ENCODE measurements at places on chromosomes 2 and 18. TPM values are rescaled to one million over a fixed set of nuclear protein-coding genes. Genes with fewer than 3 reads are reported as not detected.
A peak's percentile ranks its signal among the peaks of the same experiment; 100 is the strongest.

STAT4 gene
- 83.0 TPM for total RNA-seq

MARCHF4 gene
- total RNA-seq, result not detected

CLEC4F gene
- total RNA-seq, result not detected

GLS gene
- 215 TPM for total RNA-seq

TMEM178A gene
- total RNA-seq, result 0.22 TPM

LDLRAD4 gene
- 52.7 TPM for total RNA-seq

AQP12B gene
- total RNA-seq, result not detected

RAB6C gene
- total RNA-seq, result not detected

KLHL30 gene
- not detected for total RNA-seq

RTP5 gene
- total RNA-seq, result 0.30 TPM

HOXD13 gene
- not detected for total RNA-seq

SEMA4F gene
- 6.8 TPM for total RNA-seq

ELOA2 gene
- not detected for total RNA-seq

ZEB2 gene
- total RNA-seq, result 13.4 TPM

CRYGD gene
- total RNA-seq, result not detected

RPS27A gene
- total RNA-seq, result 2,315 TPM

GRCh38 chr2:148994341-148994740 is 44.2 kb upstream of the LYPD6B start:
- no peak for DNase-seq

DNA sequence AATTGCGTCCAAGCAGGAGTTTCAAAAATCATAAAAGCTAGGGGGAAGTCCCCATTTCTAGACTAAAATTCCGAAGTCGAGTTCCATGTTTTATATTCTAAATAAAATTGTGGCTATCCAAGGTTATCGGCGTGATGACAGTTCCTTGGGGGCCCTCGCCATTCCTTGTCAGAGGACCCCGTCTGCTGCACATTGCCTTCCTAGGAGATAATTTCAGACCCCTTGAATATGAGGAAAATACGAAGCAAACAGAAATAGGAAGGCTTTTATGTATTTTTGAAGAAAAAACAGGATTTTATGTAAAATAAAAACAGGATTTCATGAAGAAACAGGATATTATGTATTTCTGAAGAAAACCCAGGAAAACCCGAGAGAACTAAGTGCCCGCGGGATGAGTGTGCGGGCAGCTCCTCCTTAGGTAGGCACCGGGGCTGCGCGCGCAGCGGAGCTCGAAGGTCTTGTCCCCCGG is 465 bp upstream of the PLEKHA3 start:
- no peak for DNase-seq

GRCh38 chr2:138485019-138485418 is 16.6 kb upstream of the SPOPL start:
- no peak for DNase-seq

GRCh38 chr2:235614900-235615712 is 121.3 kb downstream of the AGAP1 start:
- no peak for DNase-seq

DNA sequence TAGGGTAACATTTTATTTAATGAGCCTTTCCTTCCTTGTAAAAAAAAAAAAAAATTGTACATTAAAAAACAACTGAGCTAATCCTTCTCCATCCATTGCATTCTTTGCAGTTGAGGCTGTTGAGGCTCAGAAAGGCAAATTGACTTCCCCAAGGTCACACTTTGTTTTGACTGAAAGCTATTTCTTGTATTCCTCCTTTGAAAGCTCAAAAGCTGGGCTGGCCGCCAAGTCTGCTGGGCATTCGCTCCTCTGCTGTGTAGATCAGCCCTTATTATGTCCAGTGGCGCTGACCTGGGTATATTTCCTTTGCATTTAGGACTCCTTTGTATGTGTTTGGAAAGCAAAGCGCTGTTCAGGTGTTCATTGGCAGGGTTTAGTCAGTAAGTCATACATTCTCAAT is 44.0 kb downstream of the SGPP2 start:
- no peak for DNase-seq

DNA sequence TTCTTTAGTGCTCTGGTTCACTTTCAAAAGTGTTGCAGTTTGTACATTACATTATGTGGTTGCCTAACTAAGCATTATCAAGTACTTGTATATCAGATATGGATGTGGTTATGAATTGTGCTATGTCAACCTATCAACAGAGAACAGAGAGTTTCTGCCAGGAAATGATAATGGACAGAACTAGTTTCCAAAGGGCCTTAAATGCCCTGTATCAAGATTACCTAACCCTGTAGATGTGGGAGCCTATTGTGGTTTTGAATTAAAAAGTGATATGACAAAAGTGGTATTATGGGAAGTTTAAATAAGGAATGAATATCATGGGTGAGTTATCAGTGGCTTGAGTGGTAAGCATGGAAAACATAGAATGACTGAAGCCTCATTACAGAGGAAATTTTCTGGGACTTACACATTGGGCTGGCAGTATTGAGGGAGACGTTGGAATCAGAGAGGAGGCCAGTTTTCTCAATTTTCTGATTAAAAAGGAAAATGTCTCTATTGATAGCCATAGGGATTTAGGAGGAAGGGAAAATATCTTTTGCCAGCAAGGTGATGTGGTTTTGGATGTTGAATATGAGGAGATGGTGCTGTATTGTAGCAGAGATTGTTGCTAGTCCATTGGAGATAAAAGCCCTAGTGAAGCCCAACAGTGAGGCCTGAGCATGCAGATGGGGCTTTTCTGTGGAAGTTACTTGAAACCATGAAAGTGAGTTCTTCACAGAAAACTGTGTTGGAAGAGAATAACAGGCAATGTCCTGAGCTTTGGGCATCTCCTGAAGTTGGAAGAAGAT is 140.7 kb downstream of the TTC27 start:
- DNase-seq, result no peak

DNA sequence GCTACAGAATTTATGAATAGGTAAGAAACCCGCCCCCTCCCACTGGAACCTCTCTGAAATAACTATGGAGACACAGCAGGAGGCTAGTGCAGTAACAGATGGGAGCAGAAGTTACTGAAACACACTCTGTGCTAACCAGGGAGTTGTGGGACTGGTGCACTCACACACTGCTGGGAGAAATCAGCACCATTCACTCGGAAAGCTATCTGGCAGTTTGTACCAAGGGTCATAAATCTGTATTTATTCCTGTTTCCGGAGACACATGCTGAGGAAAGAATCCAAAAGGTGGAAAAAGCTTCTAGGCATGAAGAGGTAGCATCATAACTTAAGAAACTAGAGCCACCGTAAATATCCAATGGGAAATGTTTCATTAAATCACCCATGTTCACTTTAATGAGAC is 39.9 kb downstream of the TGFA start:
- DNase-seq, result no peak

DNA sequence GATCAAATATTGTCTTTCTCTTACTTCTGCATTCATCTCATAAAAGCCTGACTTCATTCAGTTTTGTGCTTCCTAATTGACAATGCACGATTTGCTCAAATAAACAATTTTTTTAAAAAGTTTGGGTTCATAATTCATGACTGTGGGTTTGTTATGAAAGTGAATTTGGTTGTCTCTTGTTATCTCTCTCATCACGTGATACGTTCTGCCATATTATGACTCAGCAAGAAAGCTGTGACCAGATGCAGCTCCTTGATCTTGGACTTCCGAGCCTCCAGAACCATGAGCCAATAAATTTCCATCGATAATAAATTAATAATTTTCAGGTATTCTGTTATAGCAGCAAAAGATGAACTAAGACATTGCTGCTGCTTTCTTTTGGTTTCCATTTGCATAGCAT is 156.5 kb upstream of the LRATD1 start:
- DNase-seq, result no peak

DNA sequence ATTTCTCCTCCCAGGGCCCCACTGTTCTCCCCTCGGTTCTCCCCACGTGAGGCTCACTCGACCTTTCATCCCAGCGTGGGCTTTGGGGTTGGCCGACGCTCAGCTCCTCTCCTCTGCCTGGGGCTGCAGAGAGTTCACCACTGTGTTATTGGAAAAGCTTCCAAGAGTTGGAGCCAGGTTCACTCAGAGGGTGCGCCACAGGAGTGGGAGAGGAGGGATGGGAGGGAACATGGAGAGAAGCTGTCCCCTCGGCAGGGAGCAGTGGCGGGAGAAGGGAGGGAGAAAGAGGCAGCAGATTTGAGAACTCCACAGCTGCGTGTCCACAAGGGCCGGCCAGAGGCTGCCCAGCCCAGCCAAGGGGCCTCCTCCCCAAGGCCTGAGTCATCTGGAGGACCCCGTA is 197.1 kb upstream of the SMAD2 start:
- no peak for DNase-seq

GRCh38 chr2:178908810-178909209 is 101.6 kb upstream of the TTN start:
- no peak for DNase-seq

GRCh38 chr2:231181860-231182512 is 16.4 kb upstream of the ARMC9 start:
- no peak for DNase-seq

DNA sequence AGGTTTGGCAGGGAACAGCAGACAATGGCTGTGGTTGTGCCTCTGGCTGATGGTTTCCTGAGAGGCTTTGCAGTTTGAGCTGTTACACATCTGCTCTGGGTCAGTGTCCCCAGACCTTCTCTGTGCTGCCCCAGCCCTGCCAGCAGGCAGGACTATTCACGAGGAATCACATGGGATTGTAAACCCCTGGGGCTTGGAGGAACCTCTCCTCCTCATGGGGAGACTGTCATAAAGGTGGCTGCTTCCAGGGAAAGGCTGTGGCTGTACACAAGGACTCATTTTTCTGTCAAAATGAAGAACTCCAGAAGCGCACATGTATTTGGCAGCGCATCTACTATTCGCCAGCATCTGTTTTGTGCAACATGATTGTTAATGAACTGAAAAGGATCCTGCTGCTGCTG is 142.6 kb upstream of the CYP1B1 start:
- DNase-seq, result no peak

DNA sequence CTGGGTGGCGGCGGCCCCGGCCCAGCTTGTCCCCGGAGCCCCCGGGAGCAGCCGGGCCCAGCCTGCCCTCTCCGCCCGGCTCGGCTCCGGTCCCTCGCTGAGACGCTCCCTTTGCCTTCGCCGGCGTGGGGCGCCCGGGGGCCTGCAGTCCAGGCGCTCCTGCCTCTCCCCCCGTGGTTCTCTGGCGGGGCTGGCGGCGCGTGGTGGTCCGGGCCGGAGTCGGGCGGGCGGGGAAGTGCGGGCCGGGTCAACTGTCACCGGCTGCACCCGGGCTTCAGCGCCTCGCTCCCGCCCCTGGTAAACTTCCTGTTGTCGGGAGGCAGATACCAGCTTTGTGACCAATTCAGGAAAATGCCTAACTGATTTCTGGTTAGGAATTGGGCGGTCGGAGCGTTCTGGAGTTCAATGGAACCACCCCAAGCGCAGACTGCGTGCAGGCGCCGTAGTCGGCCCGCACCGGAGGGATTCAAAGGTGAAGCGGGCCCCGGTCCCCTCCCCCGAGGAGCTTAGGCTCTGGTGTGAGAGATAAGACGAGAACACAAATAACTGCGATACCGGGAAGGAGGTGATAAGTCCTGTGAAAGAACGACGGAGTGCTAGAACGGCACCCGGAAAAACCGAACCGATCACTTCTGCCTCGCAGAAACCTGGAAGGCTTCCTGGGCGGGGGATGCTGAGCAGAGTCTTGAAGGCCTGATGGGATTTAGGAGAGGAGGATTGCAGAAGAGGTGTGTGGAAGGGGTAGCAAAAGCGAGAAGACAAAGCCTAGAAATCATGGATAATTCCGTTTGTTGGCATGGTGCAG is 891 bp downstream of the CAB39 start:
- peak; percentile 55 for DNase-seq

DNA sequence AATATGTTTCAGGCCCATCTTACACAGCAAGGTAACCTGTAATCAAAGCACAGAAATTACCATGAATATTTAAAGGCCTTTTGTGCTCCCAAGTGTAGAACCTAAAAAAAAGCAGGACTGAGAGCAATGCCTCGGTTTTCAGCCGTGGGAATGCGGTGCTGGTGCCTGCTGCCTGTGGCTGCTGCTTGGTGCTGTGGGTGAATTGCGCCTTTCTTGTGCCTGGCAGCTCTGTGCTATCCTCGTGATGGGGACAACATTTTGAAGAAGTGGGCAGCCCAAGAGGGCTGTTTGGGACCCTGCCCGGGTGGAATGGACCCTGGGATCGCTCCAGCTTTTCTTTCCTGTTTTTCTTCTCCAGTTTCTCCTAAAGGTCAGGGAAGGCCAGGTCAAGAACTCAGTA is 91.2 kb downstream of the ASAP2 start:
- DNase-seq, result no peak

DNA sequence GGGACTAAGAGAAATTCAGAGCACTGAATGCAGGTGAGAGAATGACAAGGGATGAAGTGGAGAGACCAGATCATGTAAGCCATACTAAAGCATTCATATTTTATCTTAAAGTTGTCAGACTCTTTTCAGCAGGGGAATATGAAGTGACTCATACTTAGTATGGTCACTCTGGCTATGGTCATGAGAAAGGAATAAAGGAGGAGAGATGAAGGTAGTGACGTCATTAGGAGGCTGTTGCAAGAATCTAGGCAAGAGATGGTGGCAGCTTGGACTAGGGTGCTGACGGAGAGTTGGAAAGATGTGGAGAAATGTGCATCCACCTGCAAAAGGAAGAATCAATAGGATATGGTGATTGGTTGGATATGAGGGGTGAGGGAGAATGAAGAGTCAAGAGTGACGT is 203.2 kb upstream of the ACVR2A start:
- peak; percentile 39 for DNase-seq

DNA sequence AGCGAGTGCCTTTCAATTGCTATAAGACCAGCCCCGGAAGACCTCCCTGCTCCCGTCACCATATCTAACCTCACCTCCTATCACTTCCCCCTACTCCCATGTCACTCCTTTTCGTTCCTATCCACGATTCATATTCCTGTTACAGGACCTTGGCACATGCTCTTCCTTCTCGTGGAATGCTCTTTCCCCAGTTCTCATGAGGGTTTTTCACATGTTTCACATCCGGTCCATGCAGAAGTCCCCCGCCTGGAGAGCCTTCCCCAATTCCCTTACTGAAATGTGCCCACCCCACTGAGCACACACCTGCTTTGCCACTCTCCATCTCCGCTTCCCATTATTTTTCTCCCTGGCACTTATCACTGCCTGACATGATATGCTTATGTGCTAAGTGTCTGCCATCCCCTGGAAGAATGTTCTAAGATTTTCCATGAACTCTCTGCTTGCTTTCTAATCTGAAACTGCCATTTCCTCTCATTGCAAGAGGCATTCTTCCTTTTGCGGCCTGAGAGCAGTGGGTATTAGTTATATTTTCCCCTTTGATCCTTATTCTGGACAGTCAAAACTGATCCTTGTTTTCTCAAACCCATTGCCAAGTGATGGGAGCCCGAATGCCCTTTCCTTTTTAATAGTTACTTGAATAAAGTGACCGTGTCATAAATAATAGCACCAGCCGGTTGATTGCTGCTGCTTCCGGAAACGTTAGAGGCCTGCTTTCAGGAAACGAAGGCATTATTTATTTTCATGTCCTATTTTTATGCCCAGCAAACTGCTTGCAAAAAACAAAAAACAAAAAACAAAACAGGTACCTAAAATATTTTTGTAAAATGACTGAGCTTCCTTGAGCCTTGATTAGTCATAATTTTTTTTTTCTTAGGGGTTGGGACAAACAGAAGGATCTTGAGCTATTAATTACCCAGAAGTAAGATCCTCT is 127.9 kb downstream of the ZNF532 start:
- no peak for DNase-seq

All from CD4-positive, alpha-beta T cell (primary cell).